Left renal pelvis (tissue), 4 donors: ENCODE measurements at places on chromosomes 12 and 14.

GRCh38 chr14:91350813-91351511 lies 66.7 kb downstream of the CCDC88C start:
- DNase-seq: no peak

DNA sequence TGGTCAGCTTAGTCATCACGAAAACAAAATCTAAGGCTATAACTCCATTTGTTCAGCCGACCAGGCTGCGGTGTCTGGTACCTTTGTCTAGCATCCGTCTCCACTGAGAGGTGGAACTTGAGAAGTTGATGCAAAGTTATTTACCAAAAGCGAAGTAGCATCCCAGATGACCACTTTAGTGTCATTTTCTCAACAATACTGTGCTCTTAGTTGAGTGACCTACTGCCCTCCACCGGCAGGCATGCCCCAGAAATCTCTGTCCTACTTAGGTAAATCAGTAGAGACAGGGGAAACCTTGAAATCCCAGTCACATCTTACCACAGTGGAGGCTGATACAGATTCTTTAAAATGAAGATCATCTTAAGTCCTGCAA lies 1.3 kb upstream of the ST8SIA1 start:
- DNase-seq: no peak

GRCh38 chr14:102471921-102472790 lies 37.4 kb downstream of the ANKRD9 start:
- no peak for DNase-seq

- no peak for DNase-seq
Observed at GRCh38 chr14:91354979-91355685, 62.5 kb downstream of the CCDC88C start.

DNA sequence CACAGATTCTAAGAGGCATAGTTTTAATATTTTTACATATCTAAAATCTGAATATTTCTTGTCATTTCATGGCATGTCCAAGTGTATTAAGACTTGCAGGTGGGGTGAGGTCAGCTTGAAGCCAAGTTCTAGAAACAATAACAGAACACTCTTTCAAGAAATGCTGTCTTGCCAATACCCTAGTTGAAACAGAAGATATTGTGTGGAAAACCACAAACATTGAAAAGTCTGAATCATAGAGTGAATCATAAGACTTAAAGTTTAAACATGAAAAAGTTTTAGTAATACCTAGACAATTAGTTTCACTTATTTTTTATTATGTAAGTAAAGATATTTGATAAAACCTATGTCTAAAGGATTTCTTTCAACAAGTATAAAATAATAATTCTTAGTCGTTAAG lies 191.5 kb upstream of the CAND1 start:
- no peak for DNase-seq

DNA sequence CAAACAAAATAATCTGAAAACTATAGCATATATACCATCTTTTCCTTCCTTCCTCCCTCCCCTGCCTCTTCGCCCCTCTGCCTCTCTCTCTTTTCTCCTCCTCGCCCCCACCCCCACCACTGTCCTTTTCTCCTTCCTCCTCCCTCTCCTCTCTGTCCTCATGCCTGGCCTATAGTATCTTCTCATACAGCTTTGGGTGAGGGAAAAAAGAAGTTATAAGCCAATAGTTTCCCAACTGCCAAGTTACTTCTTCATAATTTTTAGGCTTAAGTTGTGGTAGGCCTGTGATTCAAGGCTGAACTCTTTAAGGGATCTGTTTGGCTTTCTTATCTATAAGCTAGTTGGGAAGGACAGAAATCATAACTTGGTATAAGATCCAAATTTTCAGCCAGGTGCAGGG lies 9.1 kb downstream of the TMED10 start:
- no peak for DNase-seq
